GM04503 (cell line): ENCODE measurements at places on chromosomes 2 and 18.

GRCh38 chr2:55309446-55309845, 40.4 kb upstream of the MTIF2 start:
- peak; percentile 14 for DNase-seq

- DNase-seq = no peak
These were observed 106.7 kb downstream of the XRCC5 start for GRCh38 chr2:216215658-216216390.

DNA sequence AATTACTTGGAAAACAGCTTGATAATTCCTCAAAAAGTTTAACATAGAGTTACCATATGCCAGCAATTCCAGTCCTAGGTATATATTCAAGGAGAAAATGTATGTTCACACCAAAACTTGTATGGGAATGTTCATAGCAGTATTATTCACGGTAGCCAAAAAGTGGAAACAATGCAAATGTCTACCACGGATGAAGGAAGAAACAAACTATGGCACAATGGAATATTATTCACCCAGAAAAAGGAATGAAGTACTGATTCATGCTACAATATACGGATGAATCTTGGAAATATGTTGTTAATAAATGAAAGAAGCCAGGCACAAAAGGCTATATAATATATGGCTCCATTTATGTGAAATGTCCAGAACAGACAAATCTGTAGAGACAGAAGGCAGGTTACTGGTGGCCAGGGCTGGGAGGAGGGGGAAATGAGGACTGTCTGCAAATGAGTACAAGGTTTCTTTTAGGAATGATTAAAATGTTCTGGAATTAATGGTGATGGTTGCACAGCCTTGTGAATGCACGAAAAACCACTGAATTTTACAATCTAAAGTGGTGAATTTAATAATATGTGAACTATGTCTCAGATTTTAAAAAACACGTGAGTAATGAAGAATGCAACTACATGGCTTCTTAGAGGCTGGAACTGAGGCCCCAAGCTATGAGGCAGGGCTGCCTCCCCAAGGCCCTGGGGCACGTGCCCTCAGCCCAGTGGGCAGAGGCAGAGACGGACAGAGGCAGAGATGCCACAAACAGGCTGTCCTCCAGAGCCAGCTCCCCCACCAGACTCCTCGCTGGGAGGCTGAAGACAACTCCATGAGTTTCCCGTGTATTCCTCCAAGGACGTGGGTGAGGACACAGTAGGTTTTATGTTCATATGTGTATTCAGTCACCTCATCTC, 5.0 kb downstream of the LIMS2 start:
- no peak for DNase-seq

GRCh38 chr18:50649821-50650220, 89.9 kb downstream of the MAPK4 start:
- DNase-seq = no peak
